A549 treated with DMSO at 1 μM for 4 hours (cell line): ENCODE measurements at places on chromosomes 5 and 9. TPM values are rescaled to one million over a fixed set of nuclear protein-coding genes. Genes with fewer than 3 reads are reported as not detected.

The SAXO1 gene
- not detected in 5 replicates for total RNA-seq

The EIF4E1B gene
- not detected in 5 replicates for total RNA-seq

The TEX48 gene
- not detected in 5 replicates for total RNA-seq

The PCDHA9 gene
- total RNA-seq: 0.01 TPM in 1 of 5 replicates, not detected in the others

The SLC6A18 gene
- total RNA-seq: not detected in 5 replicates

The SPZ1 gene
- not detected in 5 replicates for total RNA-seq

The UBAP1 gene
- total RNA-seq: 38.0 to 45.0 TPM (median 42.5 TPM) in 5 replicates

The CCDC152 gene
- total RNA-seq: not detected in 5 replicates

The OR13C3 gene
- total RNA-seq: not detected in 5 replicates
